T-helper 17 cell (primary cell): ENCODE measurements at places on chromosomes 5 and 9.

DNA sequence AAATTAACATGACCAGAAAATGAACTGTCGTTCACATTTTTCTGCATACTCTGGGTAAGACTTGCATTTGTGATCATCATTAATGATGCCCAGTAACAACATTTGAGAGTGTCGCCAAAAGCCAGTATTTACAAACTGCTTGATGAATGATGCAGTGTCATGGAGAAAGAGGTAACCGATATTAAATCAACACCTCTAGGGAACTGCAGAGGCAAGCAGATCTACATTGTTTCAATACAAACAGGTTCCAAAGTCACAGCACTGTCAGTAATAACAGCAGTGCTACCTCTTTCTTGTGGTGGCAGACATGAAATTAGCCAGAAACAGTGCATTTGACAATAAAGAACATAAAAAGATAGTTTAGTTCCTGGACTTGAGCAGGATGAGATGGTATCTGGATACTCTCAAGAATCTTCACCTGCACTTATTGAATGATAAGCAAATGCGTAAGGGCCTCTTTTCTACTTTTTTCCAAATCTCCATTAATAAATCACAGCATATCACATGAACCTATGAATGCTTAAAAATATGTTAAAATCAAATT is 456.6 kb downstream of the ARHGEF28 start:
- peaks cover 54% of the 10 kb centered on the region for H3K27me3 ChIP-seq
- no peak overlapping the region for H3K27ac ChIP-seq
- no peaks in the 10 kb centered on the region for H3K36me3 ChIP-seq
- H3K4me1 ChIP-seq = no peaks in the 10 kb centered on the region
- H3K4me3 ChIP-seq = no peak overlapping the region

DNA sequence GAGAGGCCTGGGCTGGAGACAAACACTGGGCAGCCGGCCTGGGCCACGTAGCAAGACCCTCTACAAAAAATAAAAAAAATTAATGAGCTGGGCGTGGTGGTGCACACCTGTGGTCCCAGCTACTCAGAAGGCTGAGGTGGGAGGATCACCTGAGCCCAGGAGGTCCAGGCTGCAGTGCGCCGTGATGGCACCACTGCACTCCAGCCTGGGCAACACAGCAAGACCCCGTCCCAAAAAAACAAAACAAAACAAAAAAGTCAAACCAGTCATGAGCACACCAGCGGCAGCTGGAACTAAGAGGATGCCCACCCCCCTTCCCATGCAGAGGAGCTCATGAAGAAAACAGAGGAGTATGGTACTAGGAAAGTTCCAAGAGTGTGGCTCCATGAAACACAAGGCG is 2.2 kb upstream of the UBAC1 start:
- no peak overlapping the region for H3K4me3 ChIP-seq
- DNase-seq = no peak
- H3K36me3 ChIP-seq = no peaks in the 10 kb centered on the region
- peaks cover 14% of the 10 kb centered on the region for H3K27me3 ChIP-seq
- peaks cover 25% of the 10 kb centered on the region for H3K4me1 ChIP-seq
- peak overlapping the region; percentile 32 for H3K27ac ChIP-seq

DNA sequence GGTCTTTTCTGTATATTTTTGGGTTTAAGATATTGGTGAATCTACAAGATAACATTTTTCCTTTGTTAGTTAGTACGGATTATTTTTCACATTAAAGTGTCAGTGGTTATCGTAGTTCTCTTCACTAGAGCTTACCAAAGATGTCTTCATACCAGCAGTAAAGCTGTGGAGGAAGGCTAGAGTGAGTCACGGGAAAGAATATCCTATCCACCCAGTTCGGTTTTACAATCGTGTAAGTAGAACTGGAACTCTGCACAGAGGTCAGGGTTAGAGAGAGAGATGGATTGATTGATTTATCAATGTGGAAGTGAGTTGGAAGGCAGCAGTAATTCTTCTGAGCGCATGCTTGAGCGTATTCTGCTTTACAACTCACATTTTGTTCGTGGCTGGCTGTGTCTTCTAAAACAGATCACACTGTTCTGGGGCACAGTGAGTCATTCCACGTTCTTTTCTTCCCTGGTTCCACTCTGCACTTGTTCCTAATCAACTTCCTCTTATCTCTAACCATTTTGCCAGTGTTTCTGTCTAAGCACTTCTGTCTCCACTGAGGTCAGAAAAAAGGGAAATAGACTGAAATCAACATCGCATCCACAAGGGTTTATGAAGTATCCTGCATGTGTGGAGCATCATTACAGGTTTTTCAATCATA is 86.5 kb upstream of the ARRDC3 start:
- no peak overlapping the region for H3K4me3 ChIP-seq
- peaks cover 6% of the 10 kb centered on the region for H3K27me3 ChIP-seq
- no peak overlapping the region for H3K27ac ChIP-seq

DNA sequence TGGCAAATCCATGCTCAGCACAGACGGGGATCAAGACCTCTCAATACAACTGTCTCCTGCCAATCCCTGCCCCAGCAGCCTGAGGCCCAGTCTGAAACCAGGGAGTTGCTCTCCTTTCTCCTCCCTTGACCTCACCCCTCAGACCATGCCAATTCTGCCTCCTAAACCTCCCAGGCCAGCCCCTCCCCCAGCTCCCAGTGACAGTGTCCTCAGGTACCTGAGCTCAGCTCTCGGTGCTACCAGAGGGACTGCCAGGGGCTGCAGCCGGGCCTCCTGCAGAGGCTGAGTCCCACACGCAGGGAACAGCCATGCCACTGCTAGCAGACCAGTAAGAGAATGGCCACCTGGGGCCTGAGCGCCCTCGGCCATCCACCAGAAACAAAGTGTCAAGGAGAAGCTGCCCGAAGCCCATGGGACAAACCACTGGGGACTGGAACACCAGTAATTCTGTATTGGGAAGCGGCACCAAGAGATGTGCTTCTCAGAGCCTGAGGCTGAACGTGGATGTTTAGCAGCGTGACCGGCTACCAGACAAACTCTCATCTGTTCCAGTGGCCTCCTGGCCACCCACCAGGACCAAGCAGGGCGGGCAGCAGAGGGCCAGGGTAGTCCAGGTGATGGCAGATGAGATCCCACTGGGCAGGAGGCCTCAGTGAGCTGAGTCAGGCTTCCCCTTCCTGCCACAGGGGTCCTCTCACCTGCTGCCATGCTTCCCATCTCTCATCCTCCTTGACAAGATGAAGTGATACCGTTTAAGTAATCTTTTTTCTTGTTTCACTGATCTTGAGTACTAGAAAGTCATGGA is 557 bp upstream of the IL3 start:
- no peaks in the 10 kb centered on the region for H3K36me3 ChIP-seq
- peak overlapping the region; percentile 92 for H3K27ac ChIP-seq
- peaks cover 59% of the 10 kb centered on the region for H3K4me1 ChIP-seq
- H3K4me3 ChIP-seq = peak overlapping the region; percentile 12
- DNase-seq = peak; percentile 7

GRCh38 chr5:56494300-56494731 is 261.2 kb upstream of the ANKRD55 start:
- H3K4me1 ChIP-seq = peaks cover 16% of the 10 kb centered on the region
- H3K27ac ChIP-seq = no peak overlapping the region
- no peaks in the 10 kb centered on the region for H3K27me3 ChIP-seq
- no peaks in the 10 kb centered on the region for H3K36me3 ChIP-seq
- DNase-seq = no peak

DNA sequence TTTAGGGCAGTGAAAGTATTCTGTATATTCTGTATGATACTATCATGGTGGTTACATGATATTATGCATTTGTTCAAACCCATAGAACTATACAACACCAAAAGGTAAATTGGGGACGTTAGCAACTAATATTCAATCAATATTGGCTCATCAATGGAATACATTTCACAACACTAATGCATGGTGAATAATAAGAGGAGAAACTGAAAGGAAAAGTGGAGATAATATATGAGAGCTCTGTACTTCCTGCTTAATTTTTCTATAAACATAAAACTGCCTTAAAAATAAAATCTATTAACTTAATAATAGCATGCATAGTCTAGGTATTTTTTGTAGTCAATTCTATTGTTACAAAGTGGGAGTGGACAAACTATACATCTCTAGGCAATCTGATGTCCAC is 66.3 kb downstream of the TRIM32 start:
- no peak for DNase-seq
- H3K4me3 ChIP-seq = no peak overlapping the region
- H3K36me3 ChIP-seq = peaks cover 1% of the 10 kb centered on the region
- H3K27ac ChIP-seq = no peak overlapping the region
- H3K4me1 ChIP-seq = peaks cover 4% of the 10 kb centered on the region

DNA sequence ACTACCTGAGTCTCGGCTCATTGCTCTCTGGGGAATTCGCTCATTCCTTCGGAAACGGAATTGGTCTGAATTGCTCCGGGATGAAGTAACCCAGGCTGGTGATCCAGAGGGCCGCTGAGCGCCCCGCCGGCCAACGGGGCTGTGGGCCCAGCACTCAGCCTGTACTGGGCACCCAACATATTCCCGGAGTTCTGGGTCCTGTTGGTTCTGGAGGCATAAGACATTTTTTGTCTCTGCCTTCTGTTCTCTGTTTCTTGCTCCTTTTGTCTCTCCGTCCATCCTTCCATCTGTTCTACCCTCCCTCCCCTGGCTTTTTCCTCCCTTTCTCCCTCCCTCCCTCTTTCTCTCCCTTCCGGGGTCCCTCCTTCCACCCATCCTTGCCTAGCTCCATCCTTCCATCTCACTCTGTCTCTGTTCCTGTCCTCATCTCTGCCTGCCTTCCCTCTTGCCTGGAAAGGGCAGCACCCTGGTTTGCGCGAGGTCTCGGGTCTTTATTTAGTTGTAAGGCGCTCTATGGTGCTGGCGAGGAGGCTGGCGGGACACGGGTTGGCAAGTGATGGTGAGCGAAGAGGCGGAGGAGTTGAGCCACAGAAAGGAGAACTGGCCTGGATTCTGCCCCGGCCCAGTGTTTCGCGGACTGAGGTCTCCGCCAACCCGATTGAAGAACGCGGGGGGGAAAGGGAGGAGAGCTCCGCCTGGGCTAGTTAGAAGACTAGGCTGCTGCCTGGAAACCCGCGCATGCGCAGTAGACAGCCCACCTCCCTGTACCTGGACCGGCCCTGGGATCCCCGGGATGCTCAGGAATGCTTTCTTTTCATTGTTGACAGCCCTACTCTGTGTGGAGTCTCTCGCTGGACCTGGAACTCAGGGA is 1468.0 kb downstream of the FOXD4L5 start:
- DNase-seq = peak; percentile 53
- H3K36me3 ChIP-seq = peaks cover 6% of the 10 kb centered on the region
- H3K4me3 ChIP-seq = peak overlapping the region; percentile 80
- peaks cover 12% of the 10 kb centered on the region for H3K4me1 ChIP-seq
- peaks cover 16% of the 10 kb centered on the region for H3K27me3 ChIP-seq
- no peak overlapping the region for H3K27ac ChIP-seq

DNA sequence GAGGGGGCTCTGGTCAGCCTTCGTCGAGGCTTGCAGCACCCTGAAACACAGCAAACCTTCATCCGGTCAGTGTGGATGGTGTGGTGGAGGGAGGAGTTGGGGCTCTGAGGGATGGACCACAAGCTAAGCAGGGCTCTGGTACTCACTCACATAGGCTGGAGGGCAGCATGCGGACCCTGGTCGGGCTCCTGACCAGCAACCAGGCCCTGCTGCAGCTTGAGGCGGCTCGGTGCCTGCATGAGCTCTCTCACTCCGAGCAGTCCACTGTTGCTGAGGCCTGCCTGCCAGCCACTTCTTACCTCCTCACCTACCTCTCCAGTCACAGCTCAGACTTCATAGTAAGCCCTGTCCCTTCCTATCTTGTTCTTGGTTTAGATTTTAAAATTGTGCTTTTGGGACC is 2.5 kb downstream of the TMCO6 start:
- no peaks in the 10 kb centered on the region for H3K27me3 ChIP-seq
- H3K4me3 ChIP-seq = no peak overlapping the region
- H3K4me1 ChIP-seq = peaks cover 40% of the 10 kb centered on the region
- H3K27ac ChIP-seq = peak overlapping the region; percentile 77
- no peaks in the 10 kb centered on the region for H3K36me3 ChIP-seq

GRCh38 chr9:4086119-4087090 is 213.5 kb downstream of the GLIS3 start:
- H3K27ac ChIP-seq = no peak overlapping the region
- no peak for DNase-seq
- no peak overlapping the region for H3K4me3 ChIP-seq
- H3K4me1 ChIP-seq = no peaks in the 10 kb centered on the region
- no peaks in the 10 kb centered on the region for H3K36me3 ChIP-seq

GRCh38 chr5:172494630-172495505 is 40.5 kb upstream of the SH3PXD2B start:
- no peaks in the 10 kb centered on the region for H3K4me1 ChIP-seq
- no peak overlapping the region for H3K4me3 ChIP-seq
- H3K27me3 ChIP-seq = peaks cover 66% of the 10 kb centered on the region
- H3K36me3 ChIP-seq = no peaks in the 10 kb centered on the region
- no peak overlapping the region for H3K27ac ChIP-seq
- DNase-seq = no peak

DNA sequence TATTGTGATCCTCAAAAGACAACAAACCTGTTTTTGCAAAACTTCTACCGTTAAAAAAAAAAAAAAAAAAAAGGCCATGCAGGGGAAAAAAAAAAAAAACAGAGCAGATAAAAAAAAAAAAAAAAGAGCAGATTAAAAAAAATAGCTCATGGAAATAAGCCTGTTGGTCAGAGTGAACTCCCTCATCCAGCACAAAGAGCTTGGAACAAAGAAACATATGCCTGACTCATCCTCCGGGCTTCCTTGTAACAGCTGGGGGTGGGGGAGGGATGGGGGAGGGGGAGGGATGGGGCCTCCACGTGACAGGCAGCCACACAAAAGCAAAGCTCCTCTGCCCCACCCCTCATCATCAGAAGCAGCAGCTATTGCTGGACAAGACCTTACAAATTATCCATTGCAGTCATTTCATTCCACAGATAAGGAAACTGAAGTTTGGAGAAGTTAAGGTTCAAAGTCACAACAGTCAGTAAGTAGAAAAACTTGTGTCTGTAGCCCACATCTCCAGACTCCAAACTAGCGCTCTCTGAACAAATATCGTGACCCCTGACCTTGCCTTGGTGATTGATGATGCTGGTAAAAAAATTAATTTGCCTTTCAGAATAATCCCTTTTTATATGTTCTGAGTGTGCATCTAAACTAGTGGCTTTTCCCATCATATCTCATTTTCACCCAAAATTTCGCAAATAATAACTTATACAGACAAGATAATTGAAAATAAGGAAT is 38.9 kb downstream of the SLC35D2 start:
- no peak overlapping the region for H3K27ac ChIP-seq
- H3K4me3 ChIP-seq = no peak overlapping the region
- DNase-seq = no peak
- H3K4me1 ChIP-seq = no peaks in the 10 kb centered on the region

DNA sequence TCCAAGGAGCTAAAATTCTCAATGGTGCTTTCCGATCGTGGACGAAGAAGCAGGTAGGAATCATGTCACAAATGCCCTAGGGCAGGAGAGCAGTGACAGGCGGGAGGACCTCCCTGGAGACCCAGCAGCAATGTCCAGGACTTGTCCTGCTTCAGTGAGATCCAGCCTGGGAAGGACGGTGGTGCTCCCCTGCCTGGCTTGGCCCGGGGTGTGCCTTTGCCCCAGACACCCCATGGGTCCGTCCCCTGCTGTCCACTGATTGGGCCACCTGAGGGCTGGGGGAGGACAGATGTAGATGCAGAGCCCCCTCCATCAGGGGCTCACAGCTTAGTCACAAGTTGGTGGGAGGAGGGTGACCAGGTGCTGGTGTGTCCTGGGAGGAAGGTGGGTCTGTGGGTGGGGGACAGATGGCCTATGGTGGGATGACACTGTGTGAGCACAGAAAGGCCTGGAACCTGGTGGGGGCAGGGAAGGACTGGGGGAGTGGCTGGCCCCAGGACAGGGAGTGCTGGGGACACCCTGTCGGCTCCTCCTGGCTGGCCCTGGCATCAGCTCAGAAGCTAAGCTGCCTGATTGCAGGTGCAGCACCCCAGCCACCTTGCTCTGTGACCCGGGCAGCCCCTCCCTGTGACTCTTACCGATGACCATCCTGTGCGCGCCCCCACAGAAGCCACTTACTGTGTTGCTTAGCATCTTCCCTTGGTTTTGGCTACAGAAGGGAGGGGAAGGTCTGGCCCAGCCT is 82.0 kb downstream of the PHF2 start:
- H3K4me1 ChIP-seq = no peaks in the 10 kb centered on the region
- no peak overlapping the region for H3K4me3 ChIP-seq
- DNase-seq = no peak
- no peak overlapping the region for H3K27ac ChIP-seq
- no peaks in the 10 kb centered on the region for H3K36me3 ChIP-seq
